ENCODE measurements at places on chromosomes 2 and 18.

- no peak for DNase-seq
Measured at GRCh38 chr2:16246281-16246850, 306.0 kb downstream of the MYCN start.

DNA sequence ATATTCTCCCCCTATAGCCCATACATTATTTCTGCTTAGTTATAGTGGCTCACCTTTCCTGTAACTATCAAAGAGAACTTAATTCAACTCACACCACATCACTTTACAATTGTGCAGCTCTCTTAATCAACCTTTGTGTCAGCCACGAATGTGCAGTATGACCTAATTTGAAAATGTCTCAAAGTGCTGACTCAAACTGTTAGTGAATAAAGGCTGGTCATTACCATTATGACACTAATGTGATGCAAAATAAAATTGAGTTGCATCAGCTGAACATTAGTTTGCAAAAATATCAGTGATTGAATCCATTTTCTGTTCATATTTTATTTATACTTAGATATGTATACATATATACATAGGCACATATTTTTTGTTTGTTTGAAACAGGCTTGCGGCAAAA lies 251.8 kb downstream of the MEIS1 start:
- no peak for DNase-seq

DNA sequence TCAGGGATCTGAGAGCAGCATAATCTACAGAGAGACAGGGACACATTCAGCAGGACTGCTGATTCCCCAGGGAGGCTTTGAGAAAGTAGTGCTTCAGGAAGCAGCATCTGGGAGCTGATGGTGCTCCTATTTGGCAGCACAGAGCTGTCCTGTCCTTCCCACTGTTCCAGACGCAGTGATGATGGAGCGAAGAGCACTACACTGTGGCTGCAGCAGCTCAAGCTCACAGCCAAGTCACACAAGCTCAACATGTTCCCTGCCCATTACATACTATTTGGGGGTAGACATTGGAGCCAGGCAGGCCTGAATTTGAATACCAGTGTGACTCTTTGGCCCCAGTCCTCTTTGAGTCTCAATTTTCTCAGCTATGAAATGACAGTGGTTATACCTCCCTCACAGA lies 15.2 kb upstream of the GALM start:
- DNase-seq = no peak

DNA sequence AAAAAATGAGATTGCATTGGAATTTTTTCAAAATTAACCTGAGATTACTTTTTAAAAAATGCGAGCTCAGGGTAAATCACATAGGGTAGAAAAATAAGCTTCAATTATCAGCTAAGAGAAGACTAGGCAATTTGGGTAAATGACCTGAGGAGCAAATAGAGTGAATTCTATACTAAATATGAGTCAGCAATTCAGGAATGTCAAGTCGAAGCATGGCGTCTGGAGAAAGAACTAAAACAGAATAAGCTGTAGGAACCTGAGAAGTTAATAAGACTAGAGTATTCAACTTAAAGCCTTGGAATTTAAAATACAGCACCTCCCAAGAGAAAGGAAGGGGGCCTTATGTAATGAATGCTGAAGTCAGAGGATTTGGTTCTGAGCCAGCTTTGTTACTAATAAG lies 487.0 kb downstream of the SUCLG1 start:
- DNase-seq = no peak

DNA sequence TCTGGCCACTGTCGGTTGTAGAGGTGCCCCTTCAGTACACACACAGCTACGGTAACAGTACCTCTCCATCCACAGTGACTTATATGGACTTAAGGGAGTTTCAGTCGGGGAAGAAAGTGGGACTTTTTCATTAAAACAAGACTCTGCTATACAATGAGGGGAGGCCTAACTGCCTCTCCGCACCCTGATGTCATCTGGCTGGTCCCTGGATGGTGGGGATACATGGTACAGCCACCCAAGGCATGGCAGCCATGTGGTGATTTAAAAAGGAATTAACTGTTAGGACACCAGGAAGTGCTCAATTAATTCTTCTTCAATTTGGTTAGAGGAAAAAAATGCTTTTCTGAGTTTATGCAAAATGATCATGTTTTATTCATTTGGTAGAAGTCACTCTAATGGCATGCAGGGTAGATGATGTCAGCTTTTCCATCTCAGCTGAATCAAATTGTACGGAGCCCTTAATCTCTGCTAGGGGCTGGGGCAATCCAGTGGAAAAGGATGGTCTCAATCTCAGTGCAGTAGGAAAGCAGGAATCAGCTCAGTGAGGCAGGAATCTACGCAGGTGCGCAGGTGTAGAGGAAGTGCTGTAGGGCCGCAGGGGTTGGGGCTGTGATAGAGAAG lies 243.9 kb downstream of the PRKCE start:
- no peak for DNase-seq

DNA sequence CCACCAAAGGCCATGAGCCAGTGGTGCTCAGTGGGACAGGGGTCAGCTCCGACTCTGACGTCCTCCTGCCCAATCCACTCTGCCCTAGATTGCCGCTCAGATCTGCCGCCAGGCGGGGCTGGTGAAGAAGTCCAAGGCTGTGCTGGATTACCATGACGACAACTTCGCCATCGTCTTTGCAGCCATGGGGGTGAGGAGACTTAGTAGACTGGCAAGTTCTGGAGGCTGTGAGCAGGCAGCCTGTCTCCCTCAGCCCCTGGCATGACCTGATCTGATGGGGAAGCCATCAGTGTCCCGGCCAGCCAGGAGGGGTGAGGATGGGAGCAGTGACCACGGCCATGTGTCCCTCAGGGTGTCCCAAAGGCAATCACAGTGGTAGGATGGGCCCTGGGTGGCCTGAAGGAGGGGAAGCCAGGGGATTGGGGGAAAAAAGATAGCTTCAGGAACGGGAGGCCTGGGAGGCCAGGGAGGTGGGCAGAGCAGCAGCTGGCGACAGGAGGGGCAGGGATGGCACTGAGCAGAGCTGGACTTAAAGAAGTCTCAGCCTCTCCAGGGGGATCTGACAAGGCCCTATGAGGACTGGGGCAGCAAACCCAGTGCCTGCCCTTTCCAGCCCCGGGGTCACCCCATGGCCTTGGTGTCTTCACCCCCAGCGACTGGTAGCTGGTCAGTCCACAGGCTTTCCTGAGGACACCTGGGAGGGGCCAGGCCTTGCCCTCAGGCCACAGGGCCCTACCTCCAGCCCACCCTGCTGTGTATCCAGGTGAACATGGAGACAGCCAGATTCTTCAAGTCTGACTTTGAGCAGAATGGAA lies 17.4 kb upstream of the ANKRD53 start:
- DNase-seq = no peak

GRCh38 chr2:152025678-152026287 lies 73.1 kb downstream of the CACNB4 start:
- peak; percentile 56 for DNase-seq

DNA sequence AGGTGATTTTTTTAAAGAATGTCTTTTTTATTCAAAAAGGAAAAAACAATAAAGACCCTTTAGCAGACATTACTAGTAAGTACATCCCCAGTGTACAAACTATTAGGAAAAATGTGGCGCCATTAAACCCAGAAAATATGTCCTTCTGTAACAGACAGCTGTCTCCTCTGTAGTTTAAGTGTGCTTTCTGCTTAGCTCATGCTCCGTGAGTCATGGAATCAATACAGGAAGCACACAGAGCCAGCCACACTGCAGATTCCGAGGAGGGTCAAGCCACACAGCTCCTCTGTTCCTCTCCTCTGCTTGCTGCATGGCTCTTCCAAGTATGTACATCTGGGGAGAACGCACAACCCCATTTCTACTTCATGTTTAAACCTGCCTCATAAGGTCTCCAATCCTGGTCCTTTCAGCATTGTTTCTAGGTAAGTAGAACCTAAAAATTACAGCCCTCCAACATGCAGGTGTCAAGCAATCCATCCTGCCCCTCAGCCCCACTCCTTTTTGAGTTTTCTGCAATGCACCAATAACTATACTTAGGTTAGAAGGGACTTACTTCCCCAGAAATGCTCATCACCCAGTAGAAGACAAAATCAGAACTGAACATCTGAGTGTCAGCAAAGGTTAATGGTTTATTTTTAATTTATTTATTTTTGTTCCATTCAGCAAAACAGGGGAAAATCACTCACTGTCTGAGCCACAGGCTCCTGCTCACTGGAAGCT lies 37.5 kb downstream of the ACVR1 start:
- DNase-seq = no peak

GRCh38 chr2:209560911-209561310 lies 137.1 kb downstream of the MAP2 start:
- no peak for DNase-seq

DNA sequence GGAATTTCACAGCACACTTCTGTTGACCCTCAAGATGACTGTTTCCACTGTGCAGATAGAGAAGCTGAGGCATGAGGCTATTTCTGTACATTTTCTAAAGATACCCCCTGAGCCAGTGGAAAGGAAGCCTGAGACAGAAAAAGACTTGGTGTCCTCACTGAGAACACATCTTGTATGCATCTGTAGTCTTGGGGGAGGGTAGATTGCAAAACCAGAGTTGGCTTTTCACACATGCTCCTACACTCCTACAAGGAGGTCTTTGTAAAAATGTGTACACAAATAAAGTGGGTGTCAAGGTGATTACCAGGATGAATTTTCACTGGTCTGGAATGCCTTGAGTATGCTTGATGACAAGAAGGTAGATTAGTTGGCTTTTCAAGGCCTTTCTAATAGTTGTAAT lies 98.0 kb downstream of the KCTD18 start:
- no peak for DNase-seq

DNA sequence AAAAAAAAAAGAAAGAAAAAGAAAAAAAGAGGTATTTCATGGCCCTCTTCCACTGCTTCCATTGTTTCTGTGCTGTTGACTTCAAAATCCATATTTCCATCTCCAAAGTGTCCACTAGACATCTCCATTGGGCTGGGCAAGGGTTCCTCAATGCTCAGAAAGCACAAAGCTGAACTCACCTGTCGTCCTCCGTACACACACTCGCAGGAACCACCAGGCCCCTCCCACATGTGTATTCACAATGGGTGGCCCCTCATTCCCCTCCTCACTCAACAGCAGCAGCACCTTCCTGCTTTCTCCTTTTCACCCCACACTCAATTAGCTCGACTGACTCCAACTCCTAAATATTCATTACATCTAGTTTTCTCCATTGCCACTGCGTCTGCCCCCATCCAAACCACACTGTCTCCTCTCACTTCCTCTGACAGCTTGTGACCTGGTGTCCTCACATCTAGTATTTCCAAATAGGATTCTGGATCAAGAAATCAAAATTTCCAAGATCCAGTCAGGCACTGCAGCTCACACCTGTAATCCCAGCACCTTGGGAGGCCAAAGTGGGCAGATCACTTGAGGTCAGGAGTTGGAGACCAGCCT lies 25.2 kb downstream of the OSBPL1A start:
- DNase-seq = no peak

DNA sequence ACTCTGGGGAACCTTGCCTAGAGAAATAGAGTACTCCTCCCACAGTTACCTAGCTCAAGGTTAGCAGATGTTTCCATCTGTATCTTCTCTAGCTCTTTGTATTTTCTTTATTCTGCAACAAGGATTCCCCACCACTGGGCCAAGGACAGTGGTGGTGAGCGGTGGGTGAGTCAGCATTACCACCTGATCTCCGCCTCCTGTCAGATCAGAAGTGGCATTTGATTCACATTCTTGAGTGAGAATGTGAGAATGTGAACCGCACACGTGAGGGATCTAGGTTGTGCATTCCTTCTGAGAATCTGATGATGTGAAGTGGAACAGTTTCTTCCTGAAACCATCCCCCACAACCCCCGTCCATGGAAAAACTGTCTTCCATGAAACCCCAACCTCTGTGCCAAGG lies 9.0 kb downstream of the EPB41L3 start:
- no peak for DNase-seq

- no peak for DNase-seq
Measured at GRCh38 chr2:224020523-224020922, 18.6 kb downstream of the SERPINE2 start.

GRCh38 chr18:4734903-4735302 lies 279.8 kb upstream of the DLGAP1 start:
- no peak for DNase-seq

DNA sequence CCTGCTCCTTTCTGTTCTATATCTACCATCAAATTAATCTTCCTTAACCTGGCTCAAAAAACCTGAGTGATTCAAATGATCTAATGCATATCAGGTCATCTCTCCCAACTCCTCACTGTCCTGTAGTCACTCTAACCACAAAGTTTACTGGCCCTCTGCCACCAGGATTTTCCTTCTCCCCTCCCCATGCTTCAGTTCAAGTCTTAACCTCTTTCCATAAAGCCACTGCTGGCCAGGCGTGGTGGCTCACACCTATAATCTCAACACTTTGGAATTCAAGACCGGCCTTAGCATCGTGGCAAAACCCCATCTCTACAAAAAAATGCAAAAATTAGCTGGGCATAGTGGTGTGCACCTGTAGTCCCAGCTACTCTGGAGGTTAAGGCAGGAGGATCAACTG lies 7.5 kb upstream of the SP3 start:
- no peak for DNase-seq

DNA sequence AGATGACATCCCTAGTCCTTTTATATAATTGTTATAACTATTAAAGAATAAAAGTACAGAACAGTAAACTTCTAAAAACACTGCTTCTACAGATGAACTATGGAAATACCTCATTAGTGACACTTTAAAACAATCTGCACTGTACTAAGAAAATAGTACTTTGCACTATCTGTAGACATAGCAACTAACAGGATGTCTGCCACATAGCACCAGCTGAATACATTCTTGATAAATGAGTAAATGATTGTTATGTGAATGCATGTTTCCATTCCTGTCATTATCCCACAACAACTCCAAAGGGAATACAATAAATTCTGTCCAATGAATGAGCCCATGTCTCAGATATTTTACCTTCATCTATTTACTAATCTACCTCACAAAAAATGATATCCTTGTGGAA lies 115.3 kb upstream of the SLC35G4 start:
- no peak for DNase-seq

DNA sequence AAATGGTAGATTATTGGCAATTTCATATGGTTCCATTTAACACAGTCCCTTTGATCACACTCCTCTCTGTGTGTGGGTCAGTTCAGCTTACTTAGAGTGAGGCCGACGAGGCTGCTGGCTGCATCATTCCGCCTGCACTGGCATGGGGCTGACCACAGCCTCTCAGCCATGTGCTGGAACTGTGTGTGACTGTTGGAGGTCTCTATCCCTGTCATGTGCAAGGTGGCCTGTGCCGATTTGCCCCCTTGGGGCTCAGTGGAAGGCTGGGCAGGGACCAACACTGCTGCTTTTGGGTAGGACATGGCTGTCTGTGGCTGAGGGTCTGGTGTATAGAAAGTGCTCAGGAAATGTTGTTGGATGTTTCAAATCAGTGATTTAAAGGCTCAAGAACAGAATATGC lies 454.0 kb upstream of the HS6ST1 start:
- no peak for DNase-seq
